ENCODE measurements at places on chromosomes 5 and 9.
A peak's percentile ranks its signal among the peaks of the same experiment; 100 is the strongest.

- no peak for DNase-seq
Measured at GRCh38 chr9:7935681-7936080, 136.1 kb upstream of the DMAC1 start.

DNA sequence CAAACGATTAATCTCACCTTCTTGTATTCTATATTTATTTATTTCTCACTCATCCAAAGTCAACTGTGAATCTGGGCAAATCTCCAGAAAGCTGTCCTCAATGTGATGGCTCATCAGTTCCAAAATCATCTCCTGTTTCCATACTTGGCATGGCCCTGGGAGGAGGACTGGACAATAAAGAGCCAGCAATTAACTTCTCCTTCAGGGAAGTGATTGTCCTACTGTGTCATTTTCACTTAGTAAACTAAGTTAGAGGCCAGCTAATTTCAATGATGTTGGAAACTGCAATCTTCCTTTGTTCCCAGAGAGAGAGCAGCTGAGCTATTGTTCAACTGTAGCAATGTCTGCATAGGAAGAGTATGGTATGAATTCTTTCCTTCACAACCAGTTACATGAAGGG is 17.5 kb downstream of the CDH12 start:
- peak; percentile 98 for DNase-seq

GRCh38 chr9:99375481-99375880 is 153.4 kb downstream of the SEC61B start:
- no peak for DNase-seq

- DNase-seq, result no peak
Measured at GRCh38 chr9:136339173-136339957, 12.0 kb downstream of the GPSM1 start.

DNA sequence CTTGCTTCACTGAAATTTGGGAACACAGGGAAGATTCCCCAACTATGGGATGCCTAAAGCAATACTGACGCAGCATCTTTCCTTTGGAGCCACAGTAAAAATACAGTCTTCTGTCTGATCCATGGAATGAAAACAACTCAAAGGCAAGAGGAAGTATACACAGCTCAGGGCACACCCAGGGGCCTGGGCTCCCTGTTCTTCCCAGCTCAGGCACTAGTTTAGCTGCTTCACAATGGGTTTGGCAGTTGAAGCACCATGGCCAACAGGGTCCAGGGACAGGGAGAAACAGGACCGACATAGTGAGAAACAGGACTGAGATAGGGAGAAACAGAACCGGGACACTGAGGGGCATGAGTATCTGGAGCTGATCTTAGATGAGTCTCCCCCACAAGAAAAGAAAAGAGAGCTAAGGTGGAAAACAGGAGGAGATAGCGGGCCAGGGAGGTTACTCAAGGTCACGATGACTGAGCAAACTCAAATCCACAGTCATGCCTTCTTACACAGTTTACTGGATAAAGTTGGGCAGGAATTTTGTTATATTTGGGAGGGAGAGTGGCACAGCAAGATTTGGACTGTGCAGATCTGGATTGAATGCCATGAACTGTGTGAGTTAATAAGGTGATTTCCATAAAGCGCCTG is 198.8 kb downstream of the SMARCA2 start:
- no peak for DNase-seq

DNA sequence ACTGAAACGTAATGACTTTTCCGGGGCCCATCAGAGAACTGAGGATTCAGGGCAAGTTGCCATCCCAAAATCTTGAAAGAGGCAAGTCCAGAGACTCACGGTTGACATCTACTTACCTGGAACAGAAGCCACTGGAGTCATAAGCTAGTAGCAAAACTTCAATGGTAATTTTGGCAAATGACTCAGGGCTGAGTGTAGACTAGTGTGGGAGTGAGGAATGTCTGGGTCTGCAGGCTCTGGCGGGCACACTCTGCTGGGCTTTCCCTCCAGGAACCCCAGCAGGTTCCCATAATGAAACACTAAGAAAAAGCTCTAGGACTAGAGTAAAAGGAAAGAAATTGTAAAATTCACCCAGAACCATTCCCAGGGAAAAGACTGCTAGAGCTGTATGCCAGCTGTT is 122.9 kb upstream of the NFIL3 start:
- no peak for DNase-seq

- DNase-seq, result no peak
Measured at GRCh38 chr5:33772380-33772897, 119.4 kb downstream of the ADAMTS12 start.

DNA sequence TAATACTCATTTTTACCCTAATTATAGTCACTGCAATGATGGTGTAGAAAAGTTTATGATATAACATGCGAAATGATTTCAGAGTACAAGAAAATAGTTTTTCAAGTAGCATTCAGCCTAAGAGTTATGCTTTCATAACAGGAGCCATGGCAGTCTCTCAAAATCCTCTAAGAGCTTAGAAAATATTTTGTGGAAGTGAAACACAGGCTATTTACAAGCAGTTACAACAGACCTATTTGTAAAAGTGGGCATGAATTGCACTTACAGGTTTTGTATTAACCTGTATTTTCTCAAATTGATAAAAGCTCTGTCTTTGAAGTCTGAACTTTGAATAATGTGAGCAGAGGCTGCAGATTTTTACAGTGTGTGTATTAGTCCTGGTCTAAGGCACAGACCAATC is 523.3 kb downstream of the LRRC70 start:
- DNase-seq, result no peak

DNA sequence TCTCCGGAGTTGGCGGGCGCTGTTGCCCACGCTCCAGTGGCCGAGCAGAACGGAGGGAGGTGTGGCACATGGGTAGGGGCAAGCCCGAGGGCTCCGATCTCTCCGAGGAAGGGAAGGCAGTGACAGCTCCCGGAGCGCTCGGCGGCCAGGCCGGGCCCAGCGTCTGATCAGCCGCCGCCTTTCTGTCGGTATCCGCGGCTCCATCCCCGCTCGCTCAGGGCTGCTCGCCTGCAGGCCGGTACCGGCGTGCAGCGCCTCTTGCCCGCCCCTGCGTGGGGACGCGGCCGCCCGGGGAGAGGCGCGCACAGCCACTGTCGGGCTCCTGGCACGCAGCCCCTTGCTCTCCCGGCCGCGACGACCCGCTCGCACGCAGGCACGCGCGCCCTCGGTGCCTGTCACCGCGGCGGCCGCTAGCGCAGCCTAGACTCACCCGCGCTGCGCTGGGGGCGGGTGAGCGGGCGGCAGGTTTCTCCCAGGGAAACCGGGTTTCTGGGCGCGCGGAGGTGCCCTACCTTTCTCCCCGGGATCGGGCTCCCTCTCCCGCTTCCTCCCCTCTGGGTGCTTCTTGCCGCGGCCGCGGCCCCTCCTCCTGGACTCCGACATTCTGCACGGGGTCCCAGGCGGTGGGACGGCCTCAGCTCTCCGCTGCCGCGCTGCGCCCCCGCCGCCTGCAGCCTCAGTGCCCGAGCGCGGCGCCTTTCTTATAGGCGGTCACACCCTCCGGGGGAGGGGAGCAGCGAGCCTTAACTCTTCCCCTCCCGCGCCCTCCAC is 108.4 kb downstream of the PSD2 start:
- DNase-seq, result no peak

DNA sequence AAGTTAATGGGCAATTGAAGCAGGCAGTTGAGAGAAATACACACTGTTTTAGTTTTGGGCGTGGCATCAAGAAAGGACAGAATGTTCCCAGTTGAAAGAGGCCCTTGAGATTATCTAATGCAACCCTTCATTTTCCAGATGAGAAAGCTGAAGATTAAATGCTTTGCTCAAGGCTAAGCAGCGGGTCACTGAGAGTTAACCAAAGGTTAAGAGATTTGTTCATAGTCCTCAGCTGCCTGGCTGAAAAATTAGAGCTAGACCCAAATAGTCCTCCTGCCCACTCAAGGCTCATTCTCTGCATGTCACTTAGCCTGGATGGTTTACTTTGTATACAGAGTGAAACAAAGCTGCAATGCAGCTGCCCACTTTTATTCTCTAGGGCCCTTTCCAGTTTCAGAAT is 46.7 kb upstream of the MAMDC2 start:
- DNase-seq, result no peak

DNA sequence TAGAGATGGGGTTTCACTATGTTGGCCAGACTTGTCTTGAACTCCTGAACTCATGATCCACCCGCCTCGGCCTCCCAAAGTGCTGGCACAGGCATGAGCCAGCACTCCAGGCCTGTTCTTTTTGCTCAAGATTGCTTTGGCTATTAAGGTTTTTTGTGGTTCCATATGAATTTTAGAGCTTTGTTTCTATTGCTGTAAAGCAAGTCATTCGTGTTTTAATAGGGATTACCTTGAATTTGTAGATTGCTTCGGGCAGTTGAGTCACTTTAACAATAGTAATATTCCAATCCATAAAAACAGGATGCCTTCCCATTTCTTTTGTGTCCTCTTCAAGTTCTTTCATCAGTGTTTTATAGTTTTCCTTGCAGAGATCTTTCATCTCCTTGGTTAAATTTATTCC is 22.1 kb downstream of the C6 start:
- no peak for DNase-seq

Measured in NCI-H446 (cell line).